ENCODE measurements at places on chromosomes 5 and 9. TPM values are rescaled to one million over a fixed set of nuclear protein-coding genes. Genes with fewer than 3 reads are reported as not detected.

The MAT2B gene
- polyA plus RNA-seq, result 82.0 TPM

The FASTKD3 gene
- 11.4 TPM for polyA plus RNA-seq

The TAF11L13 gene
- not detected for polyA plus RNA-seq

The DIRAS2 gene
- polyA plus RNA-seq, result 39.4 TPM

The S100Z gene
- polyA plus RNA-seq, result not detected

The PCDHB3 gene
- polyA plus RNA-seq, result 3.7 TPM

The FOXD4L5 gene
- not detected for polyA plus RNA-seq

The SLC6A3 gene
- not detected for polyA plus RNA-seq

The TRIM23 gene
- polyA plus RNA-seq, result 63.1 TPM

The SHOC1 gene
- 0.62 TPM for polyA plus RNA-seq

Measured in Purkinje cell (primary cell).